Skeletal muscle cell (primary cell): ENCODE measurements at places on chromosomes 6 and 20.

DNA sequence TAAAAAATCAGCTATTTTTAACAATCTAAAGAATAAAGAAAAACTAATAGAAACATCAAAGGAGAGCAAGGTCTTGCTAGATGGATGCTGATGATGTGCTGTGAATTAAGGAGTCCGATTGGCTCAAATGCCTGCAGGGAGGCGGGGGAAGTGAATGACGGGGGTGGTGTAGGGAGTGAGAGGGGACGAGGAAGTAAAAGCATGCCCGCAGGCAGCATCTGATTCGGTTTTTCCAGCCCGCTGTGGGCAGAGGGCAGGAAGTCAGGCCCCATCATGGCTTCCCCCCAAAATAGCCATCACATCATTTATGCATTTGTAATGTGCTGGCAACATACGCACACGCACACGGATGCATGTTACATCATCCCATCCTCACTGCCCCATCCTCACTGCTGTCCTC, 10.3 kb downstream of the RSPO4 start:
- DNase-seq: no peak

GRCh38 chr20:45701873-45702272, at the start of gene WFDC13:
Gene WFDC13 (plus strand): TSS chr20:45702038. CDS start chr20:45702124, 86 bp downstream.
- no peak for DNase-seq

- DNase-seq: no peak
Observed at GRCh38 chr6:169824021-169824420, 72.6 kb downstream of the ERMARD start.

DNA sequence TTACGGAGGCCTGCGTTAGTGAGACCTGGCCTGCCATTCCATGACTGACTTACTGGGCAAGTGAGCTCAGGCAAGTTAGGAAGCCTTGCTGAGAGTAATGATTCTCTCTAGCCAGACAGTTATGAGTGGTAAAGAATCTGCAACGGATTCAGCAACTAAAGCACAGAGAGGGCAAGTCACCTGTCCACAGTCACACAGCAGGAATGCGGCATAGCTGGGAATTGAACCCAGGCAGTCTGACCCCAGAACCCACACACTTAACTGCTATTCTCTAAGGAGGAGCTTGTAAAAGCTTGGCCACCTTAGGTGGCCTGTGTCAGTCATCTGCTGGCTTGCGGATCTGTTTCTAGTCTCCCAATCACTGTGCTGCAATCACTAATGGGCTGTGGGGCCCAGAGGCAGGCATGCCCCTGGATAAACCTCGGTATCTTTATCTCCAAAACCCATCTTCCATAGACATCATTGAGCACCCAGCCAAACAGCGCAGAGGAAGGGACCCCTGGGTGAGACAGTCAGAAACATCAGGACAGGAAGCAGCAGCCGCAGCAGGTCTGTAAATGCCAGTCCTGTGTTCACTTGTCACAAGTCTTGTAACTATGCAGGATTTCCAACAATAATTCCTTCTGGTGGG, 215.9 kb upstream of the KCNG1 start:
- DNase-seq: no peak

DNA sequence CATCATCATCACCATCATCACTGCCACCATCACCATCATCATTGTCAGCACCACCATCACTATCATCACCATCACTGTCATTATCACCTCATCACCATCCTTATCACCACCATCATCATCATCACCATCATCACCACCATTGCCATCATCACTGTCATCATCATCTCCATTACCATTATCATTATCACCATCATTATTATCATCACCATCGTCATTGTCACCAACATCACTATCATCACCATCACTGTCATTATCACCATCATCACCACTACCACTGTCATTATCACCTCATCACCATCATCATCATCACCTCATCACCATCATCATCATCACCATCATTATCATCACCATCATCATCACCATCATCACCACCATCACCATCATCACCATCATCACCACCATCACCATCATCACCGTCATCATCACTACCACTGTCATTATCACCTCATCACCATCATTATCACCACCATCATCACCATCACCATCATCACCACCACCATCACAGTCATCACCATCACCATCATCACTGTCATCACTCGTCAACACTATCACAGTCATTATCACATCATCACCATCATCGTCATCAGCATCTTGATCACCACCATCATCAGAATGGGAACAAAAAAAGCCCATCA, 191.1 kb downstream of the TTLL2 start:
- DNase-seq: no peak

- peak; percentile 76 for DNase-seq
Observed at GRCh38 chr20:62704341-62704948, 4.2 kb upstream of the NTSR1 start.

- no peak for DNase-seq
Observed at GRCh38 chr20:3732327-3733118, at the start of gene HSPA12B. Gene HSPA12B (plus strand): TSS chr20:3732685. CDS start chr20:3738675, 5,990 bp downstream.

- DNase-seq: peak; percentile 13
Observed at GRCh38 chr6:107539409-107539808, 49.5 kb downstream of the SOBP start.

- no peak for DNase-seq
Observed at GRCh38 chr20:10550204-10551118, 115.4 kb downstream of the SLX4IP start.

DNA sequence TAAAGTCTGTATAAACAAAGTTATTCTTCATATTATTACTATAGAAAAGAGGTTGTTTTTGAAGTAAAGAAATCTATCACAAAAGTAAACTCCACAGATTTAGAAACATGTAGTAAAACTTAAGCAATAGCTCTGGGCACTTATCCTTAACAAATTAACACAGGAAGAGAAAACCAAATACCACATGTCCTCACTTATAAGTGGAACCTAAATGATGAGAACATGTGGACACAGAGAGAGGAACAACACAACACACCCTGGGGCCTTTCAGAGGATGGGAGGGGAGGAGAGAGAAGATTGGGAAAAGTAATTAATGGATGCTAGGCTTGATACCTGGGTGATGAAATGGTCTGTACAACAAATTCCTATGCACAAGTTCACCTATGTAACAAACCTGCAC, 57.2 kb downstream of the C6orf58 start:
- no peak for DNase-seq
